KG1 (cell line): ENCODE measurements at places on chromosomes 1 and 21.

- DNase-seq, result no peak
These were observed 11.2 kb downstream of the CLEC20A start for GRCh38 chr1:178485541-178485981.

- no peak for DNase-seq
These were observed 154.8 kb downstream of the NTPCR start for GRCh38 chr1:233105225-233105624.

DNA sequence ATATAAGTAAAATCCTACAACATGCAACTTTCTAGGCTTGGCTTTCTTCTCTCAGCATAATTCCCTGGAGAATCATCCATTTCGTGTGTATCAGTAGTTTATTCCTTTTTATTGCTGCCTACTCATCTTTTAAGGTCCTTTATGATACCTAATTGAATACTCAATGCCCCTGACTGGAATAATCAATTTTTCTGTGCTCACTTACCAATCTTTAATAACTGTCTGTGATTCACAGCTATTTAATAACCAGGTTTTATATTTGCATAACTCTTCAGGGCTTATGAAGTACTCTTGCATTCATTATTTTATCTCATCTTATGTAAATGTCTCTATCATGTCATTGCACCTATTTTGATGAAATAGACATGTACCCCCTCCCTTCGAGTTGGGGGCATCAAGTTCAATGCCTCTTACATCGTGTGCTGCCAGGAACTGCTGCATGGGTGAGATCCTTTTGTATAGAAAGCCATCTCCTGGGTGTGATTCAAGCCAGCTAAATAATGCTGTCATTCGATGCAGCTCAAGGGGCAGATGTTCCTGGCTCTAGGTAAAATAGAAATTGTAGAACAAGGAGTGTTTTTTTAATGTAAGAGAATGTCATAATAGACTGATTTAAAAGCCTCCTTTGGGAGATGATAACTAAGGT, 222.7 kb downstream of the SLC35F3 start:
- DNase-seq, result no peak

DNA sequence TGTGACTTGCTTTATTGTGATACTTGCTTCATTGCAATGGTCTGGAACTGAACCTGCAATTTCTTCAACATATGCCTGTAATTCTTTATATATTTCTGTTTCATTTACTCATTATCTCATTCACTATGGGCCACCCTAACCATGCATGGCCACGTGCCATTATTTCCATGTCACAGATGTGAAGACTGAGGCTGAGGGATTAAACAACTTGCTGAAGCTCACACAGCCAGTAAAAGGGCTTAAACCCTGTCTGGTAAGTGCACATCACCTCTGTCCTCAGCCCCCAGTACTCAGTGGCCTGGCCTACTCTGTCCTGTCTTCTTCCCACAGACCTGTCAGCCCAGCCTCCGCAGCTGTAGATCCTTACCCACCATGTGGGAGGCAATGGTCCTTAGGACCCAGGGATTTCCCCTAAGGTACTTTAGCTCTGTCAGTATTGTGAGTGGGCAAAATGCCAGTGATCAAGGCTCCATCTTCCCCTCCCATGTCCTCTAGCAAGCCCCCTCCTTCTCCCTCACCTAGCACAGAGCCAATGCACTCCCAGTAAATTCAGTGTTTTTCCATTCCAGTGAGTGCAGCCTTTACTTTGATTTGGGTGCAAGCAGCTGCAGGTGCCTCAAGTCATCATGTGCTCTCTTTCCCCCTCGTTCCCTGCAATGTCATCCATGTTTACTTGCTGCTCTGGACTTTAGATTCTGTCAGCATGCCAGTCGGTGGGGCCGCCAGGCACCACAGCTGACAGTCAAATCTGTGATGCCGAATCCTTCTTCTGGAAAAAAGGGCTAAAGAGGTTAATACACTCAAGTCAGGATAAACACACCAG, 228.2 kb upstream of the PROX1 start:
- no peak for DNase-seq

GRCh38 chr1:221911714-221912113, 169.8 kb upstream of the DUSP10 start:
- no peak for DNase-seq
